Osteocyte (in vitro differentiated cells): ENCODE measurements at places on chromosomes 2 and 18. TPM values are rescaled to one million over a fixed set of nuclear protein-coding genes. Genes with fewer than 3 reads are reported as not detected.
A peak's percentile ranks its signal among the peaks of the same experiment; 100 is the strongest.

- no peak for DNase-seq
Measured at GRCh38 chr2:2188941-2189340, 142.1 kb downstream of the MYT1L start.

DNA sequence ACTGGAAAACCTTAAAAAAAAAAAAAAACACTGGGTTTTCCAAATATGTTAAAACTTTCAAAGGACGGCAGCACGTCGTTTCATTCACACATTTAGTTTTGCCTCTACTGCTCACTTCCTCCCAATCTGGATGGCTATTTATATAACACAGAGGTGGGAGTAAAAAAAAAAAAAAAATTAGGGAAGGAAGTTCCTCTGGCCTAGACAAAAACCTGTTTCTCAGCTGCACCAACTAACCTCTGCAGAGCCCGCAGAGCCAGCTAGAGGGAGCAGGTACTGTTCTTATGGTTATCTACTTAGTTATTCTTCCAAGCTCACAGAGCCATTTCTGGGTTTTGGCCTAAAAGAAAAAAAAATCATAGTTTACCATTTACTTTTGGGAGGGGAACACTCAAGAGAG lies 28.1 kb downstream of the SLC1A4 start:
- no peak for DNase-seq

GRCh38 chr2:191195021-191195420 lies 44.2 kb upstream of the STAT4 start:
- no peak for DNase-seq

- DNase-seq, result no peak
Measured at GRCh38 chr2:128686497-128686859, 367.8 kb upstream of the HS6ST1 start.

The MPP4 gene
- total RNA-seq, result 0.52 and 0.83 TPM in 2 replicates

DNA sequence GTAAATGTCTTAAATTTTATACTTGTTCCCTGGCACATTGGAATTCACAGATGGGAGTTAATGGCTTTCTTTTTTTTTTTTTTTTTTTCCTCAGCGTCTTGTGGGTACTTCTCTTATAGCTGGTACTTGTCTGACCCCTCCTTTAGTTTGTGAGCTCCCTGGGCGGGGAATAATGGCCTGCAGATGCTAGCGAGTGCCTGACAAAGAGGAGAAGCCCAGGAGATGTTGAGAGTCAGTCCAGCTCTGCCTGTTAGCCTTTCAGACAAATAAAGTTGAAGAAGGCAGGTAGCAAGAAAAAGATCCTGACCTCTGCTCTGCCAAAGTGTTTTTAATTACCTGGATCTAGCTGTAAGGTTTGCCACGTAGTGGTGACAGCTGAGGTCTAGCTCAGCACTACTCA lies 6.6 kb downstream of the BCL2L11 start:
- no peak for DNase-seq

The PDE11A gene
- total RNA-seq, result 0.05 TPM in 1 of 2 replicates, not detected in the other

- no peak for DNase-seq
Measured at GRCh38 chr2:215847718-215848117, 165.6 kb downstream of the MREG start.

- no peak for DNase-seq
Measured at GRCh38 chr2:24421668-24422067, 61.3 kb upstream of the ITSN2 start.

DNA sequence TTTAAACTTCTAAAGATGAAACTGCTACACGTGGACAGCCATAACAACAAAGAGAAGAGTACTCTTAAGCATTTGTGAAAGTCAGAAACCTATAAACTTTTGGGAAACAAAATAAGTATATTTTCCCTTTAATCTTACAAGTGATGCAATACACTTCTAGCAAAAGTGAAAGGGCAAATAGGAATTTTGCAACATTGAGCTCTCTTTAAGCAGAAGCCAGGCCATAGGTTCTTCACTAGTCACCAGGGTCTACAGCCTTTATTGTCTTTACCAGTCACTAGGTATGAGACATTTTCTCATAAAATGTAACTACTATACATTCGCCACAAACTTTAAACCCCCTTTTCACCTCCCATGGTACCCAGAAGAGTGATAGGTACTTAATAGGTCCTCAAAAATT lies 37.5 kb downstream of the SCN1A start:
- no peak for DNase-seq

The DPP4 gene
- not detected in 2 replicates for total RNA-seq

GRCh38 chr2:96839293-96839874 lies 4.4 kb downstream of the ANKRD23 start:
- no peak for DNase-seq

The SNTG2 gene
- total RNA-seq, result not detected in 2 replicates

DNA sequence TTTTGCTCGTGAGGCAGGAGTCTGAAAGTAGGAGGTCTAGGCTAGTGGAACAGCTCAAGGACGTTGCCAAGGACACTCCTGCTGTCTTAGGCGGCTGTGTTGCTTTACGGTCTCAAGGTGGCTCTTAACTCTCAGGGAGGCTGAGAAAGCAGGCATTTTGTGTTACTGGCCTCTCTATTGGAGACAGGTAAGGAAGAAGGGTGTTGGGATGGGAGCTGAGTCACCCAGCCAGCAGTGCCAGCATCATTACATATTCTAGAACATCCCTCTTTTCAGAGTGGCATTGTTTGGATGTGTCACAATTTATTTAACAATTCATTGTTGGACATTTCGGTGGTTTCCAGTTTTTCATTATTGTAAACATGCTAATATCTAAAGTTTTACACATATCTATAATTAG lies 30.8 kb upstream of the TMEM214 start:
- DNase-seq, result no peak

- DNase-seq, result no peak
Measured at GRCh38 chr2:43130548-43130875, 95.9 kb downstream of the ZFP36L2 start.

- peak; percentile 73 for DNase-seq
Measured at GRCh38 chr18:70110678-70111077, 94.8 kb downstream of the RTTN start.

- DNase-seq, result peak; percentile 30
Measured at GRCh38 chr2:176094349-176094748, 1.8 kb downstream of the HOXD13 start.

- peak; percentile 57 for DNase-seq
Measured at GRCh38 chr2:126849991-126850535, 48.6 kb upstream of the TEX51 start.

The LYPD6B gene
- total RNA-seq, result 13.5 and 14.5 TPM in 2 replicates

GRCh38 chr2:9974343-9974742 lies 22.9 kb downstream of the GRHL1 start:
- DNase-seq, result no peak

The FAP gene
- total RNA-seq, result 36.4 and 38.1 TPM in 2 replicates

The RAD51AP2 gene
- total RNA-seq, result not detected in 2 replicates

DNA sequence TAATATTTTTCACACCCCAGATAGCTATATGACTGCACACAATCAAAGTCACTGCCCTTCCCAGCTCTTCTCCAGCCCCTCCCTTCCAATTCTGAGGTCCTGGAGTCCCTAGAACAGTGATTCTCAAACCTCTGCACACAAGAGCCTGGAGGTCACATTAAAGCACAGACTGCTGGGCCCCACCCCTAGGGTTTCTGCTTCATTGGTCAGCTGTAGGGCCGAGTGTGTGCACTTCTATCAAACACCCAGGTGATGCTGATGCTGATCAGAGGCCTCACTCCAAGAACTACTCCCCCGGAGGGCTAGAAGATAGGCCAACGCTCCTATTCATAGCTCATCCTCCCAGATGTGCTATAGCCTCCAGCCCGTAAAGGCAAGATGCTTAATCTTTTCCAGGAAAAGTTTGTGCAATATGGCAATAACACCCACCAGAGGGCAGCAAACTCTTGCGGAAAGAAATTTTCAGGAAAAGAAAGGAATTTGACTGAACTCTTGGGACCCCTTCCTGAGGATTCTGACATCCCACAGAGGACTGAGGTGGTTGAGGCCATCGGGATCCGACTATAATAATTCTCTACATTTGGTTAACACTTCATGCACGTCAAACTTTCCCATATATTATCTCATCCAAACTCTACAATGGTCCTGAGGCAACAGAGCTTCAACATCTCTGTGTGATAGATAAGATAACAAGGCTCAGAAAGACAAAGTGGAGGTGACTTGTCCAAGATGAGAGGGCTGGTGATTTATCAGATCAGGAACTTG lies 194.2 kb upstream of the PKDCC start:
- DNase-seq, result no peak

The FEV gene
- total RNA-seq, result not detected in 2 replicates

- DNase-seq, result no peak
Measured at GRCh38 chr18:765764-766549, 46.1 kb downstream of the YES1 start.

The DQX1 gene
- total RNA-seq, result 0.26 and 0.32 TPM in 2 replicates

The CHST9 gene
- total RNA-seq, result 0.18 and 0.32 TPM in 2 replicates

DNA sequence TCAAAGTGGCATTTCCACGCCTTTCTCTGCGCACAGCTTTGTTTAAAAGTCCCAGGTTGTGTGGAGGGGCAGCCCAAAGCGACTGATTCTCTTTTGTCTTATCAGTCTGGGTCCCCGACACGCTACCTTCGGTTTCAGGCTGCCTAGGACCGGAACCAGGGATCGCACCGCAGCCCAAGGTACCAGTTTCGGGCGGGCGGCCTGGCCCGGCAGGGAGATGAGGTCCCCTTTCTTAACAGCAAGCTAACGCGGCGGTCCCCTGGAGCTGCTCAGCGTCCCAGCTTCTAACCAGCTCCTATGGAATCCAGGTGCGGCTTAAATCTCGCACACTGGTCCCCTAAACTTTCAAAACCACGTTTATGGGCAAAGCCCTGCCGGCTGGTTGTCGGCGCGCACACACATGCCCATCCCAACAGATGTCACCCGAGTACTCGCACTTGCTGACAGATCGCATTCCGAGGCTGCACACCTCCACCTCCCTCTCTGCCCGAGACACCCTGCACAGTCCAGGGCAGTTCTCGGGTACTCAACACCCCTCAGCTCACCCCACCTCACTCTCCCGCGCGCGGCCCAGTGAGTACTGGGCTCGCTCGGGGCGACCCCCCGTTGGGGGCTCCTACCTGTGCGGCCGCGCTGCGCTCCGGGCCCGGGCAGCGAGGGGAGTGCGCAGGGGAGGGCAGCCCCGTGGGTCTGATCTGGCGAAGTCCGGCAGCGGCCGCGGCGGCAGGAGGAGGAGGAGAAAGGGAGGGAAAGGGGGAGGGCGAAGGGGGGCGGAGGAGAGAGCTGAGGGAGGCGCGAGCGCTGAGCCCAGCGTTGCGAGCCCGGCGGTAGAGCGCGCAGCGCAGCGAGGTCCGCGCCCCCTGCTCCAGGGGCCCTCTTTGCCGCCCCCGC lies at the start of gene EFEMP1:
TSS of gene EFEMP1 (minus strand) at position 692 of the 891 bp plus-strand sequence. CDS start 1,342 bp downstream, outside the sequence.
- no peak for DNase-seq

The NEU4 gene
- total RNA-seq, result not detected in 2 replicates

DNA sequence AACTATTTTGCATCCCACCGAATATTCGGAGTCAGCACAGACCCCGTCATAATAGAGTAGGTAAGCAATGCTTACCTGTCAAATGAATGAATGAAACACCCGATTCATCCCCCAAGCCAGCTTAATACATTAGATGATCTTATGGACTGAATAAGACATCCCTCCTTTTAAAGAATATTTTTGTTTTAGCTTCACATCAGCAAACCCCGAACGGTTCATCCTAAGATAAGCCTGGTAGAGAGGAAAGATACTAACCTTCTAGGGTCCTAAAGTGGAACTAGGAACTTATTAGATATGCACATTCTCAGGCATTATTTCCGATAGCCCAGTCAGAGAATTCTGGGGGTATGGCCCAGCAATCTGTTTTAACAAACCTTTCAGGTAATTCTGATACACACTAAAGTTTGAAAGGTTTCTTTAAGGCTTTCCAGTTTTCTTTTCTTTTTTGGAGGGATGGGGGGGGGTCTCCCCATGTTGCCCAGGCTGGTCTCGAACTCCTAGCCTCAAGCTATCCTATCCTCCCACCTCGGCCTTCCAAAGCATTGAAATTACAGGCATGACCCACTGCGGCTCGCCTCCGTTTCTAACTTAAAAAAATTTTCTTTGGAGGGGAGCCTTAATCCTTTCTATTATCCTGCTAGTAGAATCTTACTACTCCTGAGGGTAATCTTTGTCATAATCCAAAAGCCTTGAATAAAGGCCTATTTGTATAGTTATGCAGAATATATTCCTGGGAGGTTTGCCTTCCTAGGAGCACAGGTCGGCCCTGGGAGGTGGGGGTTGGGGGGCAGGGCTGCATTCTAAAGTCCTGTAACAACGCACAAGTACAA lies 1.0 kb upstream of the ACTR3 start:
- no peak for DNase-seq

The AGFG1 gene
- 51.2 and 55.1 TPM in 2 replicates for total RNA-seq

The CYP27A1 gene
- 3.2 and 4.1 TPM in 2 replicates for total RNA-seq

DNA sequence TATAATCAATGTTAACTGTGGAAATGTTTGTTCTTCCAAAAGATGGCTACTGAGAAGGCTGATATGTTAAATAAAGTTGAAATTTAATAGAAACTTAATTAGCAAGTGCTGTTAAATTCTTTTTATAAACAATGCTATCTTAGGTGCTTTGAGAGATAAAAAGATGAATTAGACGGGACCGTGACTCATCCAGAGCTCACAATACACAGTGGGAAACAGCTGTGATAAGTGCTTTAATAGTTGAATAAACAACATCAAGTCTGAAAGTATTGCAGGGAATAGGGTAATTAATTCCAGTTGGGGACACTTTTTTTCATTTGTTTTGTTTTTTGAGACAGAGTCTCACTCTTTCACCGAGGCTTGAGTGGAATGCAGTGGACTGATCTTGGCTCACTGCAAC lies 85.5 kb upstream of the DTNA start:
- DNase-seq, result no peak

- no peak for DNase-seq
Measured at GRCh38 chr2:11535899-11536344, 2.1 kb downstream of the GREB1 start.

DNA sequence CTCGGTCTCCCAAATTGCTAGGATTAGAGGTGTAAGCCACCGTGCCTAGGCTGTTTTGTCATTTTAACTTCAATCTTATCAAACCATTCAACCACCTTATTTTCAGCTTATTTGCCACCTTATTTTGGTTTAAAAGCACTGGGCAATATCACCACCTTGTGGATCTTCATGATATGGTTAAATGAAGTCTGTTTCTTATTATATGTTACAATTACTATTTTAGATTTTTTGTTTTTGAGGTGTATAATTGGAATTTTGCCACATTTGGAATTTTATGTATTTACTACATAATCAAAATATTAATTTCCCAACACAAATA lies 43.8 kb upstream of the SCN9A start:
- no peak for DNase-seq

- DNase-seq, result no peak
Measured at GRCh38 chr2:161658259-161658658, 34.0 kb downstream of the SLC4A10 start.

The CLK1 gene
- 92.0 and 96.8 TPM in 2 replicates for total RNA-seq

- DNase-seq, result no peak
Measured at GRCh38 chr18:67318651-67319050, 197.9 kb downstream of the DSEL start.

The GPATCH11 gene
- total RNA-seq, result 8.1 and 9.3 TPM in 2 replicates

- no peak for DNase-seq
Measured at GRCh38 chr18:7629416-7629815, 62.3 kb downstream of the PTPRM start.

GRCh38 chr18:32455361-32455760 lies 15.3 kb downstream of the GAREM1 start:
- no peak for DNase-seq

DNA sequence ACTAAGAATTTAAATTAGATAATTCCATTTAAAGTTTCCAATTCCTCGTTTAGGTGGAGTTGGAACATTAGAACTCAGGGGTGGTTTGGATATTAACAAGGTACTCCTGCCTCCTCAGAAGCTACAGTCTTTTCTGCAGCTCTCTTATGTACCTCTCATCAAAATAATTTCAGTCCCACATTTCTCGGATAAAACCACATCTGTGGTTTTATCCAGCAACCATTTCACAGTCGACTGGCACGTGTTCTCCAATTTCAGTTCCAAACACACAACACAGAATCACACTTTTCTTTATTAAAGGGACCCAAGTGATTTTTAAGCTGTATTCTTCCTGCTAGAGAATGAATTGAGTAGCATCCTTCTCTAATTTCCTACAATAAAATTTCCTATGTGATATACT lies 22.7 kb upstream of the NFU1 start:
- no peak for DNase-seq
